ENCODE measurements at places on chromosomes 5 and 9.
A peak's percentile ranks its signal among the peaks of the same experiment; 100 is the strongest.

- DNase-seq = no peak
These were observed 5.8 kb upstream of the PAPPA start for GRCh38 chr9:116147821-116148220.

DNA sequence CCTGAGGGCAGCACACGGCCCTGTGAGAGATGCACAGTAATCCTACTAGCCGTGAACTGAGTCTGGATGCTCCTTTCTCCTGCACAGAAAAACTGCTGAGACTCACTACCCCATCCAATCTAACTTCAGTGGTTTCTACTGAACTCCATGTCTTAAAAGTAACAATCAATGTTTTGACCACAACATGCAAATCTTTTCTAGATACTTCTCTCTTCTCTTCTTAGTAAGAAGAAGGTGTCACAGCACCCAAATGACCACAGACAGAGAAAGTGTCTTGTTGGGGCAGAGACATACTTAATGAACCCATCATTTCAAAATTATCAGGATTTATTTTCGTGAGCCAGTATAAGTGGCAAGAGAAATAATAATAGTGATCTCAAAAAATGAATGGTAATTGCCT lies 285.8 kb upstream of the MEF2C start:
- no peak for DNase-seq

- peak; percentile 47 for DNase-seq
These were observed 2.9 kb upstream of the PAX5 start for GRCh38 chr9:37036776-37037502.

DNA sequence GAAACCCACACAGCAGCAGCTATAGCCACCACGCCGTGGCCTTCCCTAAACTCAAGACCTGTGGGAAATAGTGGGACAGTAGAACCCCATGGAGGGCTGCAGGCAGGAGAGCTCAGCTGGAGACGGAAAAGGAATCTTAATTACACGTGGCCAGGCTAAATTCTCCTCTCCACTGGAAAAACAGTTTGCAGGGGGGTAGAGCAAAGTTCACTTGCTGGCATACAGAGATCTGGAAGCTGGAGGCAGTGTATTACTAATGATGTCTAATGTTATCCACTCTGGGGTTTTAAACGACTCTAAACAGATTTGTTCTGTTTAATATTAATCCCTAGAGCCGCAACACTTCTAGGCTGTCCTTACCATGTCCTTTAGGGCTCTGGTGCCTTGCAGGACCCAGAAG lies 257.1 kb downstream of the SAXO1 start:
- DNase-seq = no peak

DNA sequence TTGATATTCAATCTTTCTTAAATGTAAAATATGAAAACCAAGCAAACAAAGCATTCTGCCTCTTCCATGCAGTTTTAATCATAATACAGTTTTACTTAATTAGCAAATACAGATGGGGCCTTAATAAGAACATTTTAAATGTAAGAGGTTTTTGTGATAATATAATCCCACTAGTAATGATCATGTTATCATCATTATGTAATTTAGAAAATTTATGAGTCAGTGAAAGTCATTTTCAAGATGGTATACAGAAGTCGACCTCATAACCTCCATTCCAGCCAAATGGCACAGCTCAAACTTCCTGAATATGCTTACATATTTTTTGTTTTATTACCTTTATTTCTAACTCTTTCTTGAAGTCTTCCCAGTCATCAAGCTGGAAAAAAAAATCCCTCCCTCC lies 102.2 kb upstream of the GNA14 start:
- DNase-seq = no peak

DNA sequence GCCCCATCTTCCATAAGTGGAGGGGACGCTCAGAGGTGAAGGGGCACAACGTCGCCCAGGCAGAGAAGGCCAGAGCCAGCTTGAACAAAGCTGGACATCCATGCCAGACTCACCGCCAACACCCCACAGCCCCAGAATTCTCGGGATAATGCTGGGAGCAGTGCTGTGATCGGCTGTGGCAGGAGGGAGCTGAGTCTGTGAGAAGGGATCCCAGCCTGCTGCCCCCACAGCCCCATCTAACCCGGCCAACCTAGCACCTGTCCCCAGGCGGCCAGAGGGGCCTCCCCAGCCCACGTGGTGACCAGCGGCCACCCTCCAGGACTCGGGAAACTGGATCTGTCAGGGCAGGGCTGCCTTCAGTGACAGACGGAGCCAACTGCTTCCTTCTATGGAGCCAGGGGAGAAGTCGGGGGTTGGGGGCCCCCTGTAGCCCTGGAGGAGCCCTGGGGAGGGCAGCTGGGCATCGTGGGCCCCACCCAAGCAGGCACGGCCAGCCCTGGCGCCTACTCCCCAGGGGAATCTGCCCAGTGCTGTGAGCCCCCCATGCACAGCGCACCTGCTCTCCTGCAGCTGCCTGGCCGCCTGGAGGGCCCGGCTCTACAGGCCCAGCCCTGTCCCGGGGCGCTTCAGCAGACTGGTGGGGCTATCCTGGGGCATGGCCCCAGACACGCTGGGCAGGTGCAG lies 6.0 kb downstream of the BRD3 start:
- no peak for DNase-seq

- no peak for DNase-seq
These were observed 219.4 kb downstream of the FBN2 start for GRCh38 chr5:128318691-128319090.

- DNase-seq = no peak
These were observed 29.8 kb upstream of the TNPO1 start for GRCh38 chr5:72786676-72787075.

DNA sequence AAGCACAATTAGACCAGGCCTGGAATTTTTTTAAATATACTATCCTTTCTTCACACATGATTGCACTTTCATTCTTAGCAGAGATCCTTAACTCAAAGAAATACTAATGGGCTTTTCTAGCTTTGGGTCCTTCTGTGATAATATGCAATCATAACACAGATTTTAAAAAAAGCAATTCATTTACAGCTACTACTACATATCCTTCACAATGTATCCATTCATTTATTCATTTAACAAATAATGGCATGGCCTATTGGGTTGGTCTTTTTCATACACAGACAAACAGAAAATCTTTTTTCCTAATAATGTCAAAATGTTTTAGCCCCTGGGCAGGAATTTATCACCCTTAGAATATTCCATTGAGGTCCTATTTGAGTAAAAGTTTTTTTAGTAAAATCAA lies 47.0 kb downstream of the SAXO1 start:
- DNase-seq = no peak

- DNase-seq = no peak
These were observed 73.8 kb downstream of the RGS3 start for GRCh38 chr9:113537229-113537810.

GRCh38 chr5:108749128-108749861 lies 1.6 kb downstream of the FER start:
- peak; percentile 72 for DNase-seq

- DNase-seq = no peak
These were observed 15.9 kb downstream of the NINJ1 start for GRCh38 chr9:93117924-93118862.

DNA sequence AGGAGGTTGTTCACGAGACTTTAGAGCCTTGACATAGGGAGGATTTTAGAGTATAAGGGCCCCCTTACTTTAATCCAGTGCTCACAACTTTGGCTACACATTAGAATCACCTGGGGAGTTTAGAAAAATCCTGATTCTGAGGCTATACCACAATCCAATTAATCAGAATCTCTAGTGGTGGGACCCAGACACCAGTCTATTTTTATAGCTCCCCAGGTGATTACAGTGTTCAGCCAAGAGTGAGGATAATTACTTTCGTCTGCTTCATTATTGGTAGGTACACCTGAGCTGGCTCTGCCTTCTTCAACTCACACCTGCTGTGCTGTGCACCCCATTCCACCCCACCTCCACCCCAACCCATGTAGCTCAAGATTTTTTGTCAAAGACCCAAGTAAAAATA lies 141.3 kb upstream of the EPB41L4A start:
- no peak for DNase-seq

DNA sequence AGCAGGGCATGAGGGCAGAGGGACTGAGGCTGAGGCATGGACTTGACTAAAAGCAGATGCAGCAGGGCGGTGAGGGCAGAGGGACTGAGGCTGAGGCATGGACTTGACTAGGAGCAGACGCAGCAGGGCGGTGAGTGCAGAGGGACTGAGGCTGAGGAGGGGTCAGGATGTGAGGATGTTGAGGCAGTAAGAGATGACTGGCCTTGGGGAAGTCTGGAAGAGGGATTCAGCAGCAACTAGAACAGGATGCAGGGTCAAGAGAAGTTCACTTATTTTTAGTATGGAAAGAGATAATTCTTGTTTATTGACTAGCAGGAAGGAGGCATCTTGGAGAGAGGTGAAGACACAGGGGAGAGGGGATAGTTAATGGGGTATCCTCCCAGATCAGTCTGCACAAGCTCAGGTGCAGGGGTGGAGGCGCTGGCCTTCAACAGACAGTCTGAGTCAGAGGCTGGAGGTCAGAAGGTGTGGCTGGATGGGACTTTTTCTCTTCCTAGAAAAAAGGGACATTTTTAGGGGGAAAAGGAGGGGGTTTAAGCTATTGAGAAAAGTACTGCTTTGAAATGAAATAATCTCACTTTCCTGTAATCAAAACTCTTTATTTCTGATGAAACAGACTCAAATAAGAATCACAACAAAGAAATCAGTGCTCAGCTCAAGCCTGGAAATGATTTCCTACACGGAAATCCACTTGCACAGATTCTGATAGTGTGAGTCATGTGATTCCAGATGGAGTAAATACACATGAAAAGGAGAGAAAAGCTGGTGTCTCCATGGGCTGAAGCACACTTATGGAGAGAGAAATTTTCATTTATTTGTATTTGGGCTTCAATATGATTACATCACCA lies 130.9 kb downstream of the PALM2AKAP2 start:
- DNase-seq = no peak

DNA sequence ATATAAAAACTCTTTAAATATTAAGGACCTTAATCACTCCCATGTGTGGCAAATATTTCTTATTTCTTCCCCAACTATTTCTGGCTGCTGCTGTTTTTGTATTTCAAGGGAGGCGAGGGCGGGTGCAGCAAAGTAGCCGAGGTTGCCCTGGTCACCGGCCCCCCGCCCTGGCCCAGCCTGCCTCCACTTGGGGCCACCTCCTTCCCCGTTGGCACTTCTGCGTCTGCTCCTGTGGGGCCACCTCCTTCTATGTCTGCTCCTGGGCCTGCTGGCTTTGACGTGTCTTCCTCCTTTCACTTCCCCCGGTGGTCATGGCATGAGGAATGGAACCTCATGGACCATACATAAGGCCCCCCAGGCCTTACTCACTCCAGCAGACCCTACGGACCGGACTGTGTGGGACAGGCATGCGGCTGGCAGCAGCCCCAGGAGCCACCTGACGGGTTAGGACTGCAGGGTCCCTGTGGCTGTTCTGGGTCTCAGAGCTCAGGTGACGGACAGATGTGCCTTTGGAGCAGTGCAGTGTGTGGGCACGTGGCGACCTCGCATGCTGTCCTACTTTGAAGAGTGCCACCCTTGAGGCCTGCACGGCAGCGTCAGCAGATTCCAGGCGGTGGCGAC lies 5.8 kb upstream of the ENTPD8 start:
- DNase-seq = no peak

DNA sequence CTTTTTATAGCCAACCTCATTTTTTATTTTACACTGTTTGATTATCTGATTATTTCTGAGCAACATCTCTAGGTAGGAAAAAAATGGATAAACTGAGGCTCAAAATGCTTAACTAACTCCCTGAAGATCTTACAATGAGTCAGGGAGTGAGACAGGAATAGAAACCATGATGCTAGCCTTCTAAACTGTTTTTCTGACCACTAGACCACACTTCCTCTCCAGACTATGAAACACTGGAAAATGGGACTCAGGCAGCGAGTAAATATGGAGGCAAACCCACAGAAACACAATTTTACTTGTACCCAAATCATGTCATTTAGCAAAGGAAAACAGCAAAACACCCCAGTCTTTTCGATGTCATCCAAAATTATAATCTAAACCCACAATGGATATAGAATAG lies 129.9 kb upstream of the ANKH start:
- DNase-seq = no peak

DNA sequence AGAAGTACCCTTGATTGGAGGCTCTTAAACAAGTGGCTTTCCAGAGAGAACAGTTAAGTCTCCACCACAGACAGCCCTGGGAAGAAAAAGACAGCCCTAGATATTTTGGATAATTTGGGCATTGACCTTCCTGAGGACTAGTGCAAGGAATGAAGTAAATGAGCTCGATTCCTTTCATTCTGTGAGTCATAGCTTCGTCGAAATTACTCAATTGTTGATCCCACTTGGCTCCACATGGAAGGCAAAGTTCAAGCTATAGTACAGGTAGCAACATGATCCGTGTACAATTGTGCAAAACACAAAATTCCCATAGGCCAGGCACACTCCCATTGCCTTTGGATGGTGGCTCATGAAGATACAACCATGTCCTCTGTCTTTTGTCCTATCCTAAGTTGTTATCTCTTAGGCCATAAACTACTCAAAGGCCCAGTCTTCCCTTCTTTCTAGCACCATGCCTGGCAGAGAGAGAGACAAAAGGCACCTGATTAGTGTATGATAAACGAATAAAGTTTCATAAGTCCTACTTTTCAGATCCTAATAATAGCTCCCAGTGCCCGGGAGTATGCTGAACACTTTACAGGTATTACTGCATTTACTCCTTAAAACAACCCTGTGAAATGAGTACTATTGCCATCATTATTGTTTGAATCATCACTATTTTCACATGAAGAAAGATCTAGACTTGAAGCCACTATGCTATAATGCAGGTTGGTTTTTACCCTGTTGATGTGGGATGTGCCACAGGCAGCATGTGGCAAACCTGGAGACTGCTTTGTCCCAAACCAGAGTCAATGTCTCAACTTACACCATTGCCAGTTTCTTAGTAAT lies 116.7 kb upstream of the RANBP3L start:
- no peak for DNase-seq

- DNase-seq = no peak
These were observed 19.0 kb upstream of the LPCAT1 start for GRCh38 chr5:1542781-1543180.

GRCh38 chr9:136981588-136982231 lies 1.1 kb upstream of the LCNL1 start:
- no peak for DNase-seq

DNA sequence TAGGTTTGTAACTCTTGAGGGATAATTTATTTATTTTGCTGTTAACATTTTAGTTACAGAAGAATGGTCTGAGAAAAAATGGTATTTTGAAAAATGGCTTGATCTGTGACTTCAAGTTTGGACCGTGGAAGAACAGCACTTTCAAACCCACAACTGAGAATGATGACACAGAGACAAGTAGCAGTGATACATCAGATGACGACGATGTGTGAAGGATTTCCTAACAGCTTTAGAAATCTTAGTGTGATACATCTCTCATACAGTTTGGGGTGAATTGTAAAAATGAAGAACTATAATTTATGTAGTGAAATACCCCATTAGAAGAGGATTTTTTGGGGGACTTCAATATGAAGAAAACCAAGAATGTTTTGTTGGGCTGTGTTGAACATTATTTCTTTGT lies 88.7 kb downstream of the GPBP1 start:
- no peak for DNase-seq

GRCh38 chr5:143064218-143064641 lies 294.1 kb downstream of the ARHGAP26 start:
- DNase-seq = no peak

GRCh38 chr9:91663858-91664257 lies 240.2 kb upstream of the NFIL3 start:
- DNase-seq = no peak

All from activated naive CD8-positive, alpha-beta T cell treated with anti-CD3 and anti-CD28 coated beads for 36 hours (primary cell).